ENCODE measurements at places on chromosomes 4 and X.
A peak's percentile ranks its signal among the peaks of the same experiment; 100 is the strongest.

DNA sequence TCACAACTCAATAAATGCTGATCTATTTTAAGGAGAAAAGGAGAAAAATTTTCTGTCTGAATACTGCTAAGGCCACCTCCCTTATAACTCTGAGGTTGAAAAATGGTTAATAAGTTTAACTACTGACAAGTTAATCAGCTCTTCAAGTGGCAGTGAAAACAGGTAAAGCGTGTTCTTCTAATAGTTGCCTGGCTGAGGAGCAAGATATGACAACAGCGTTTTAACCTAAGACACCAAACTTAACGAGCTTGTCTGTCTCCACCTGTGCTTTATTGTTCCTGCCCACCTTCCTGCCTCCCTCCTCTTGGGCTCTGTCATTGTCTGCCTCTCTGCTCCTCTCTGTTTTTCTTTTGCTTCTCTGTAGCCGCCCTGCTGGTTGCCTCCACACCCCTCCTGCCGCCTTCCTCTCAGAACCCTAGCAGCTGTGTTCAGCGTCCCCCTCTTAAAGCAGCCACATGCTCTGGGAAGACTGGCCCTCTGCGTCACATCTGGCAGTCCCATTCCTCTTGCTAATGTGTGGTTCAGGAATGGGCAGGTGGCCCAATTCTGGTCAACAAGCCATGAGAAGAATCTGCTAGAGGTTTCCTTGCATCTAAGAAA is 4.3 kb upstream of the TSPAN5 start:
- no peak for DNase-seq

DNA sequence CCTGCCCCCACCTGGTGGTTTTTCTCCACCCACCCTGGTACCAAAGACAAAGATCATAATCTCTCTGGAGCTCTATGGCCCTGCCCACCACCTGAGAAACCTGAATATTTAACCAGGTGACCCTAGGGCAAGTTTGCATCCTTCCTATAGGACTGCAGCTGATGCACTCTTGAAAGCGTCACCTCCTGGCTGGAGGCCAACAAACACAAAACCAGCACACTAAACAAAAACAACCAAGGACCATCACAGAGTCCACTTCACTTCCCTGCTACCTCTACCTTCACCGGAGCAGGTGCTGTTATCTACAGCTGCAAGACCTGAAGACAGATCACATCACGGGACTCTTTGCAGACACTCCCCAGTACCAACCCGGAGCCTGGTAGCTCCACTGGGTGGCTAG is 296.7 kb upstream of the FGF13 start:
- DNase-seq, result no peak

DNA sequence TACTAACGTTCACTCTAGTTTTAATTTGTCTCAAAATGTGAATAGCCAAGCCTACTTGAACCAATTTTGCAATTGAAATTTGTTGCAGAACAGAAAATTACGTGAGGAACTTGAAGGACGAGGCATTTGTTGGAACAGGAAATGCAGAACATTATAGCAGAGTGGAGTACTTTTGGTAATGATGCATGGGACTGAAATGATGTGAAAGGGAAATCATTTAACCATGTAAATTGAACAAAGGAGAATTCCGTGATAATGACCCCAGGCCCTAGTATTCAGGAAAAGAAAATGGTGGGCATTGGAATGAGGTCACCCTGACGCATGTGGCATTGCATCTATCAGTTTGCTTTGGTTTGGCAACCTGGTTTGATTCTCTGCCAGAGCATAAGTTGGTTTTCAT is 44.9 kb upstream of the BEND4 start:
- no peak for DNase-seq

DNA sequence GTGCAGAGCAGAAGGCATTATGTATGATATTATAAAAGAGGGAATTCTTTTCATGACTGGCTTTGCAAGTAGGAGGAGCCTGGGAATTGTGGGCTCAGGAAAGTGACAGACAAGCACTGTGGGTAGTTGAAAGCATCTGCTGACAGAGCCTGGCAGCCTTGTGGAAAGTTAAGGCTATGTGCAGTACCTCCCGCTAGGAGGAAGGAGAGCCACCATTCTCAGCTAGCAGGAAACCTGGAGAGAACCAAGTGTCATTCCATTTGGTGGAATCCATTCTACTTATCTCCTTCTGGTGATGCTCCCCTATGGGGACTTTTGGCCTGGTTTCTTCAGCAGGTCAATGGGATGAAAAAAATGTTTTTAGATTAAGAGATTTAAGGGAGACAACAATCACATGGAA is 81.8 kb downstream of the ASB9 start:
- DNase-seq, result no peak

GRCh38 chrX:65657659-65658058 is 9.8 kb upstream of the MSN start:
- no peak for DNase-seq

GRCh38 chr4:138759554-138759902 is 256.1 kb upstream of the NOCT start:
- DNase-seq, result no peak

- DNase-seq, result no peak
Measured at GRCh38 chr4:182354867-182355266, 111.7 kb downstream of the TENM3 start.

GRCh38 chr4:68460085-68460484 is 12.8 kb downstream of the TMPRSS11E start:
- no peak for DNase-seq

- DNase-seq, result no peak
Measured at GRCh38 chr4:57491388-57491787, 381.2 kb upstream of the IGFBP7 start.

DNA sequence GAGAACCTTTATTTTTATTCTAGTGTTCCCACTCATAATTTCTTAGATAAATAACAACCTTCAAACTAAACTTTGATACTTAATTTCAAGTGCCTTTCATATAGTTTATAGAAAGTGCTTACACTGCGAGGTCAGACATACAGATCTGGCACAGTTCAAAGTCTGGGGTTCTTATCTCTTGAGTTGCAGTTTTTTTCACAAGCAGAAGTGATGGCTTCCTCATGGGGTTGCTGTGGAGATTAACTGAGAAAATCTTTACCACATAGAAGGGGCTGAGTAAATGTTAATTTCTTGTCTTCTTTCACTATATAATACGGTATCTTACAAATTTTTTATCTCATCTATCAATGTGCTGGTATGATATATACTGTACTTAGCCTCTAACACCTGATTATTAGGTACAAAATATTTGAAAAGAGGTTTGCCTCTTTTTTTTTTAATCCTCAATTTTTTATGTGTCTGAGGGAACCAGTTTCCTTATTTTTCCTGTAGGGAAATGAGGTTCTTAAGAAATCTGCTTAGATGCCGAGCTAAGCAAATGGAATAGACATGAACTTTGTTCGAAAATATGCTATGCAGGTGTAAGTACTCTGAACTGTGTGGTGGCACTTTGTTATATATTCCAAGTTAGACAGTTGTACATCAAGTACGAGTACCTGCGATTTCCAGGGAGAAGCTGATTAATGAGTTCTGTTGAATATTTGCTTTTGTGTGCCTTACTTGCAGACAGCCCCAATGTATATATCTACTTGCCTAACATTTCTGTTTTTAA is 3.3 kb downstream of the ING2 start:
- no peak for DNase-seq

DNA sequence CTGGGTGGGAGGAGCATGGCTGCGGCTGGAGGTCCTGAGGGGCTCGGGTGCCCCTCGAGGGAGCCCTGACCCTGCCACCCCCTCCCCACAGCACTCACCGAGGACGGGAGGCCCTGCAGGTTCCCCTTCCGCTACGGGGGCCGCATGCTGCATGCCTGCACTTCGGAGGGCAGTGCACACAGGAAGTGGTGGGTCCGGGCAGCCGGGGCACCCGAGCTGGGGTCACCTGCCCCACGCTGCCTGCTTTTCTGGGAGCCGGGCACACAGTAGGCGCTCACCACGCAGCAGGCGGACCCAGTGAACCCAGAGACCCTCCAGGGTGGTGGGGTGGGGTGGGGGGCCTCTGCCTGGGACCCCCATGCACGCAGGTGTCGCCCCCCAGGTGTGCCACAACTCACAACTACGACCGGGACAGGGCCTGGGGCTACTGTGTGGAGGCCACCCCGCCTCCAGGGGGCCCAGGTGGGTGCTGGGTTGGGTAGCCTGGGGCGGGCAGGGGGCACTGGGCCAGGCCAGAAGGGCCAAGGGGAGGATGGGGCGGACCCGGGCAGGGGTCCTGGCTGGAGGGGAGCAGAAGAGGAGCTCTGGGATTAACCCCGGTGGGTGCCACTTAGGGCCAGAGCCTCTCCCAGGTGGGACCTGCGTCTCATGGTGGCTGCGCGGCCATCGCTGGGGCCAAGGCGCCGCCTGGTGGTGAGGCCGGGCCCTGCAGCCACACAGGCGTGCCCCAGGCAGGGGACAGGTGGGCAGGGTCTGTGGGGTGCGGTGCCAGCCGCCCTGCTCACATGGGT is 1.4 kb downstream of the HGFAC start:
- no peak for DNase-seq

DNA sequence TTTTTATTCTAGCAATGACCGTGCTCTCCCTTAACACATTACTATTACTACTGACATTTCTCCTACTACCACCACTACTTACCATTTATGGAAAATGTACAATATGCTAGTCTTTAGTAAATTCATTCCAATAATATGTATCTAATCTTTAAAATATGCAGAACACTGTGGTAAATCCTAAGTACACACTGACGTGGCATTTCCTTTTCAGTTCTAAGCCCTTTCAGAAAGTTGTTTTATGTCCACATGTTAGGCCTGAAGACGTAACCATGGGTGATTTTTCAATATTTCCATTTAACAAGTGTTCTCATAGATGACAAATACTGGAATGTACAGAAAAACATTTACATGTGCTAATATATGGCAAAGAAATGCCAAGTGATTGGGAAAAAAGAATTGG is 268.6 kb upstream of the SLIT2 start:
- DNase-seq, result no peak

- no peak for DNase-seq
Measured at GRCh38 chrX:149259241-149259640, 245.9 kb downstream of the IDS start.

DNA sequence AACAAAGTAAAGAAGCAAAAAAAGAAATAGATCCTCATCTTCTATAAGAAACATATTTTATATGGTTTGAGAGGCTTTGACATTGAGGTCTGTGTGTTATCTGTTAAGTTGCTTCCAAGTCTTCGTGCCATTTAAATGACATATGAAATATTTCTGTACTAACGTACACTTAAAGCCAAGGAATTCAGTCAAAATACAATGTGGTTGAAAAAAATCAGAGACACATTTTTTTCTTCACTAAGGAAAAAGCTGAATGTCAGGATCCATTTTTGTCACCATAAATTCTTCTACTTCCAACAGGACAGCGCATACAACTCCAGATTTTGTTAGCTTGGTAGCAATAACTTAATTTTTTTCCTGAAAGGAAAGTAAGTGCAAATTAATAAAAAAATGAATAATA is 168.5 kb downstream of the FAT4 start:
- no peak for DNase-seq

DNA sequence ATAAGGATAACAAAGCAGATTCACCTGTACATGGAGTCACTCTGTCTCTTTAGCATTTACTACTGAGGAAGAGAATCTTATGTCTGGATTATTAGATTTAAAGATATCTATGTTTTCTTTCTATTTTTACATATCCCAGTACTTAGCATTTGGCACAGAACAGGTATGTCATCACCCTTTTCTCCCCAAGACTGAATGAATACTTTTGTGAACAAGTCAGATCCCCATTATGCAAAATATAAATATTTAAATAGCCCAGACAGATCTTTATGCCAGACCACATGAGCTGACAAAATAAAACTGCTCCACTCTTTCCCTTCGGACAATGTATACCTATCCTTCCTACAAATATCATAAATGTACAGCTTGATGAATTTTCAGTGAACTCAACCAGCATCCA is 94.5 kb downstream of the CASK start:
- no peak for DNase-seq

GRCh38 chrX:45889471-45889870 is 655.8 kb downstream of the ZNF674 start:
- DNase-seq, result no peak

DNA sequence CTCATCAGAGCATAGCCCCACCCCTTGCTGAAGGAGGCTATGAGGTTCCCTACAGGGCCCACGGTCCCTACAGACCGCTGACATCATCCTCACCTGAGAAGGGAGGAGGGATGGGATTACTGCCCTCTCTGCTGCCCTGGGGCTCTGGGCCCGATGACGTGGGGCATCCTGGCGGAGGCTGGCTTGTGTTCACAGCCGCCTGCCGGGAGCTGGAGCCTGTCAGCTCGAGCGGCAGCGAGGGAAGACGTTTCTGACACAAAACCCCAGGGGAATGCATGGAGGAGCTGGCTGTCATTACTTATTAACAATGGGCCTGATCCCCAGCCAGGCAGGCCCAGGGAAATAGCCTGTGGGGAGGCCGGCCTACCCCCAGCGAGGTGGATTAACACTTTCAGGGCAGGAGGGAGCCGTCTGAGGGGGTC is 106.6 kb upstream of the ATP6AP2 start:
- peak; percentile 46 for DNase-seq

DNA sequence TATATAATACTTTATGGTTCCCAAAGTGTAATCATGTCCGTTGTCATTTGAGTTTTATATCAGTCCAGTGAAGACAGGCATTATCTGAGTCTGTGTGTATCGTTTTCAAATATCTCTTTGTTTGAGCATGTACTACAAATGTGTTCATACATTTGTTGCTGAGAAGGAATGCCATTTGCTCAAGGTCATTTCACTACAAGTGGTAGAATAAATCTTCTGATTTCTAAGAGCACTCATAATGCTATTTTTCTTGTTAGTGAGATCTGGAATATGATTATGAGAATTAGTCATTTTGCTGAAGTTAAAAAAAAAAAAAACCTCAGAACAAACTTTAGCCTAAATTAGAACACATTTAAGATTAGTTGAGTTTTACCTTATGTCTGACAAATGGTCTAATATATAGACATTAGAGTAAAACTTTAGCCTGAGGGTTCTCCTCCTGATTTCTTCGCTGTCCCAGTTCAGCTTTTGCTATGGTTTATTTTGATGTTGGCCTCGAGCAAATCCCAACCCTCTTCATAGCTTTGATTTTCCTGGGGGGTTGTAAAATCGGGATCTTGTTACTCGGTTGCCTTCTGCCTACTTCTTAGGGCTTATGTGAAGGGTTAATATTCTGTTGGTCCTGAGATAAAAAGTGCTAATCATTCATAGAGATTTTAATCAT is 87.1 kb downstream of the TMEM131L start:
- no peak for DNase-seq

- DNase-seq, result no peak
Measured at GRCh38 chr4:5143940-5144339, 92.7 kb downstream of the STK32B start.

GRCh38 chrX:50769389-50770063 is 44.5 kb downstream of the SHROOM4 start:
- DNase-seq, result no peak

DNA sequence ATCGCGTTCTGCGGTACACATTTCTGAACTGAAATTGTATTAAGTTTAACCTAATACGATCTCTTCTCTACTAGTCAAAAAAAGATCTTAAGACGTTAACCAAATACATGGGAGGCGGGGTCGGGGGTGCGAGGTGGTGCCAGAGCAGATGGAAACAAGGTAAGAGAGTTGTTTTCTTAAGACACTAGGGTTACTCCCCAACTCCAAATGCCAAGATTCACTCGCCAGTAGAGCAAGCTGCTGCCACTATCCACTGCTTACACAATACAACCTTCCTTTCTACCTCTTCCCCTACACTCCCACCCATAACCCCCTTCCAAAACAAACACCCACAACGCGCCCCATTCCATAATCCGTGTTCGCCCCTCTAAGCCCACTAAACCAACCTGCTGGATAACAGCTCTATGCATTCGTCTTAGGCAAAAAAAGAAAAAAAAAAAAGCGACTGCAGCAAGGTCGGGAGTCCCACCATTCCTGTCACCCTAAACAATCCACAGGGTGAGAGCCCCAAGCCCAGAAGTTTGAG is 1.3 kb downstream of the LCORL start:
- no peak for DNase-seq
